ENCODE measurements at places on chromosomes 11 and 22.

DNA sequence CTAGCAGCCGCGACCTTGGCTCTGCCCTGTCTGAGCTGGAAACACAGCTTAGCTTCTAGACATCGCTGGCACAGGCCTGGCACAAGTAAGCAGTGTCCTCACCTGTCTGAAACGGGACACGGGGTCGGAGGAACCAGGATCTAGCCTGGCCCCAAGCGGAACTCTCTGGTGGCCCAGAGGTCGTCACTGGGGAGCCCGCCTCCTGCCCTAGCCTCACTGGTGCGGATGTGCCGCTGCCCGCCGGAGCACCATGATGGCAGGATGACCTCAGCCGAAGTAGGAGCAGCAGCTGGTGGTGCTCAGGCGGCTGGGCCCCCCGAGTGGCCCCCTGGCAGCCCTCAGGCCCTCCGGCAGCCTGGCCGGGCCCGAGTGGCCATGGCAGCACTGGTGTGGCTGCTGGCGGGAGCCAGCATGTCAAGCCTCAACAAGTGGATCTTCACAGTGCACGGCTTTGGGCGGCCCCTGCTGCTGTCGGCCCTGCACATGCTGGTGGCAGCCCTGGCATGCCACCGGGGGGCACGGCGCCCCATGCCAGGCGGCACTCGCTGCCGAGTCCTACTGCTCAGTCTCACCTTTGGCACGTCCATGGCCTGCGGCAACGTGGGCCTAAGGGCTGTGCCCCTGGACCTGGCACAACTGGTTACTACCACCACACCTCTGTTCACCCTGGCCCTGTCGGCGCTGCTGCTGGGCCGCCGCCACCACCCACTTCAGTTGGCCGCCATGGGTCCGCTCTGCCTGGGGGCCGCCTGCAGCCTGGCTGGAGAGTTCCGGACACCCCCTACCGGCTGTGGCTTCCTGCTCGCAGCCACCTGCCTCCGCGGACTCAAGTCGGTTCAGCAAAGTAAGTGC, 871 bp downstream of the SLC35E4 start:
- peak; percentile 6 for DNase-seq

GRCh38 chr11:66112601-66113499, 42.8 kb downstream of the PACS1 start:
- peak; percentile 98 for DNase-seq

GRCh38 chr11:61042961-61043540, 59.2 kb upstream of the CD5 start:
- DNase-seq = no peak

- peak; percentile 64 for DNase-seq
These were observed 3.8 kb downstream of the TIMM8B start for GRCh38 chr11:112082729-112083128.

DNA sequence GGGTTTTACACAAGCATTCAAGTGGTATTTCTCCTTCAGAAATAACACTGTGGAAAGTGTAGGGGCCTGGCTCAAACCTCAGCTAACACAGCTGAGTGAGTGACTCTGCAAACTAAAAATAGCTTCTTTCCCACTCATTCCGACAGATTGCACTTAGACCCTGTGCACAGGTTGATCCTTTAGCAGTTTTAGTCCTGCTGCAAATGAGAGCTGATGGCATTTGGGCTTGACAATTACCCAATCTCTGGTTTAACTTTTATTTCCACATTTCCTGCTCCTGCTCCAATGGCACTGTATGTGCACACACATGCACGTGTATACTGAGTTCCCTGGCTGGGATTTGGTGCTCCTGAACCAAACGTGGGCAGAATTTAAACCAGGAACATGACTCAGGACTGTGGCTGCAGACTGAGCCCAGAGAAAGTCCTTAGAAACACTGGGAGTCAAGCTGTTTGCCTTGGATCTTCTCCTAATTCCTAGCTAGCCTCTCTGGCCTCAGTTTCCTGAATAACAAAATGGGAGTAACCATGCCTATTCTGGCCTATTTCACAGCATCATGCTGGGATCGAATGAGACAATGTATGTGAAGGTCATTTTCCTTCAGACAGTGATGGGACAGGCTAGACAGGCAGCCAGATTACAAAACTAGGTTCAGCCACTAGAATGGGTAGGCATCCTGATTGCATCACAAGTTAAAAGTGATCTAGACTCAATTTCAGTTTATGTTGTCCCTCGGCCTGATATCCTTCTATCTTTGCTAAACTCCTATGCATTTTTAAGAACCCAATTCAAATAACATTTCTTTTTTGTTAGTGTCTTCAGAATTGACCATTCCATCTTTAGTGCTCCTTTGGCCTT, 58.2 kb downstream of the SERGEF start:
- DNase-seq = no peak
